Dermis blood vessel endothelial cell (primary cell): ENCODE measurements at places on chromosomes 6 and 20. TPM values are rescaled to one million over a fixed set of nuclear protein-coding genes. Genes with fewer than 3 reads are reported as not detected.

DNA sequence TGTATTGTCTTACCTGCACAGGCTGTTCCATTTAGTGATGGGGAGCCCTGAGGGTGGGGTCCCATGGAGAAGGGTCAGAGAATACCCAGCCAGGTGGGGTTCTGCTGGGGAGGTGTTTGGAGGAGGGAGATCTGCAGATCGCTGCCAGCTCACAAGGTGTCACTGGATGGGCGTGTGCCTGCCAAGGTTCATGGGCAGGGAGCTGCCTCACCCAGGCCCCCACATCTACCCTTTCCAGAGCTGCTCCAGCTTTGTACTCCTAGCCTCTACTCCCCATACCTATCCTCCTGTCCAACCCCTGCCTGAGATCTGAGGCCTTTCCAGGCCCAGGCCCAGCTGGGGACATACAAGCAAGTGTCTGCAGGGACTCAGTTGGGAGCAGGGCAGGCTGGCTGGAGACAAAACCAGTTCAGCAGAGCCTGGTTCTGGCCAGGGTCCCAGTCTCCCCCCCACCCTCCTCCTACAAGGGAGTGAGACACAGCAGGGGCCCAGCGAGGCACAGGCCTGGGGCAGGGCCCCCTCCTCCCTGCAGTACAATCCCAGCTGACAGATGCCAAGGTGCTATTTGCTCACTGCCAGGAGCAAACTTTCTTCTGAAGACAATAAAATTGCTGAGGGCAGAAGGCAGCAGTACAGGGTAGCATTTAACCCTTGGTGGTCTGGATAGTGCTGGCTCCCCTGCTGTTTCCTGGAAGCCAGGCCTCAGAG, 19.7 kb downstream of the SPDEF start:
- no peak for DNase-seq

The WFDC9 gene
- not detected in 2 replicates for total RNA-seq

The GINS1 gene
- 10.4 and 20.8 TPM in 2 replicates for total RNA-seq

DNA sequence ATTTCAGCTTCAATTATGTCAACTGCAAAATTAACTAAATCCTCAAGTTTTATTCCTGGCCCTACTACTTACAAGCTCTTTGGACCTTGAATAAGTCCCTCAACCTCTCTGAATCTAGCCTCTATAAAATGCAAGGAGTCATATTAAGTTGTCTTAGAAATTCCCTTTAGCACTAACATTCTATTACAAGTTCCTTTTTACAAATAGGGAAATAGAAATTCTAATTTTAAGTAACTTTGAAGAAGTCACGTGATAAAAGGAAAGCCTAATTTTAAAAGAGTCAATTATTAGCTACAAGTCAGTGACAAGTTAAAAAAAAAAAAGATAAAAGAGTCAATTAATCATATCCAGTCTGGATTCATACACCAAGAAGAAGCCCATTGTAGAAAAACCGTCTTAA, 24.6 kb upstream of the GTF3C6 start:
- no peak for DNase-seq

The PSORS1C2 gene
- not detected in 2 replicates for total RNA-seq

- no peak for DNase-seq
These were observed 17.6 kb upstream of the TBC1D32 start for GRCh38 chr6:121351916-121352315.

DNA sequence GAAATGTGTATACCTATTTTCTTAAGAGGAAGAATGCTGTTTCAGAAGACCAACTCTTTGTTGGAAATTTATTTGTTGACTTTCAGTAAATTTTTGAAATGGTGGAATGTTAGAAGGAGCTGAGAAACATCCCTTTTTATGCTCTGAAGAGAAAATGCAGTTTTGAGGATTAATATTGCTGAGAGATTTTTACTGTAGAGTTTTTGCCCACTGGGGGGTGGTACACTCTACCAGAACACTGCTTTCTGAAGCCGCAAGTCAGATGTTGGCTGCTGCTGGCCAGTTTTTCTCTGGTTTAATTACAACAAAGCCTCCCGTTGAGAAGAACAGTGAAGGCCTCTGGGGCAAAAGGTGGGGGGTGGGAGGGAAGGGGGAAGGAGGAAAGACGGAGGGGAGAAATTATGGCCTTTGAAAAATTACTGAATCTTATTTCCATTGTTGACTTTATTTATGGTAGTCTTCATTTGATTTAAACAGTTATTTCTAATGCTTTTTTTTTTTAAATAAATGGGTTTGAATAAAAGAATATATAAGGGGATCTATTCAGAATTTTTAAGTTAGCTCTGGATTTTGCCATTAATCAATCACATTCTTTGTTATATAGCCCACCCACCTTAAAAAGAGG, 3.0 kb downstream of the FLRT3 start:
- DNase-seq, result peak; percentile 57

The CDSN gene
- not detected in 2 replicates for total RNA-seq

The CD24 gene
- total RNA-seq, result 9.4 and 21.6 TPM in 2 replicates

The ADAM33 gene
- total RNA-seq, result 0.09 and 0.17 TPM in 2 replicates

The TMEM244 gene
- not detected in 2 replicates for total RNA-seq

The ARMC2 gene
- total RNA-seq, result 0.51 and 0.79 TPM in 2 replicates

DNA sequence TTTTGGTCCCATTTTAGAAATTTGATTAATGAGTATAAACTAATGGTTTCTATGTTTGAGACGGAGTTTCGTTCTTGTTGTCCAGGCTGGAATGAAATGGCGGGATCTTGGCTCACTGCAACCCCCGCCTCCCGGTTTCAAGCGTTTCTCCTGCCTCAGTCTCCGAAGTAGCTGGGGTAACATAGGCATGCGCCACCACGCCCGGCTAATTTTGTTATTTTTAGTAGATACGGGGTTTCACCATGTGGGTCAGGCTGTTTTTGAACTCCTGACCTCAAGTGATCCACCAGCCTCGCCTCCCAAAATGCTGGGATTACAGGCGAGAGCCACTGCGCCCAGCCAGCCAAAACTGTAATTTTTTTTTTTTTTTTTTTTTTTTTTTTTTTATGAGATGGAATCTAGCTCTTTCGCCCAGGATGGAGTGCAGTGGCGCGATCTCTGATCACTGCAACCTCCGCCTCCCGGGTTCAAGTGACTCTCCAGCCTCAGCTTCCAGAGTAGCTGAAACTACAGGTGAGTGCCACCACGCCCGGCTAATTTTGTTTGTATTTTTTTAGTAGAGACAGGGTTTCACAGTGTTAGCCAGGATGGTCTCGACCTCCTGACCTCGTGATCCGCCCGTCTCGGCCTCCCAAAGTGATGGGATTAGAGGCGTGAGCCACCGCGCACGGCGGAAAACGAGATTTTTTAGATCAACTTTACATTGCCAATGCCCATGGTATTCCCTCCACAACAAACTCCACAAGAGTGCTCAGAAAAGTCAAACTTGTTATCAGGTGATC, 127.8 kb downstream of the HFE start:
- DNase-seq, result no peak

The C20orf173 gene
- not detected in 2 replicates for total RNA-seq

DNA sequence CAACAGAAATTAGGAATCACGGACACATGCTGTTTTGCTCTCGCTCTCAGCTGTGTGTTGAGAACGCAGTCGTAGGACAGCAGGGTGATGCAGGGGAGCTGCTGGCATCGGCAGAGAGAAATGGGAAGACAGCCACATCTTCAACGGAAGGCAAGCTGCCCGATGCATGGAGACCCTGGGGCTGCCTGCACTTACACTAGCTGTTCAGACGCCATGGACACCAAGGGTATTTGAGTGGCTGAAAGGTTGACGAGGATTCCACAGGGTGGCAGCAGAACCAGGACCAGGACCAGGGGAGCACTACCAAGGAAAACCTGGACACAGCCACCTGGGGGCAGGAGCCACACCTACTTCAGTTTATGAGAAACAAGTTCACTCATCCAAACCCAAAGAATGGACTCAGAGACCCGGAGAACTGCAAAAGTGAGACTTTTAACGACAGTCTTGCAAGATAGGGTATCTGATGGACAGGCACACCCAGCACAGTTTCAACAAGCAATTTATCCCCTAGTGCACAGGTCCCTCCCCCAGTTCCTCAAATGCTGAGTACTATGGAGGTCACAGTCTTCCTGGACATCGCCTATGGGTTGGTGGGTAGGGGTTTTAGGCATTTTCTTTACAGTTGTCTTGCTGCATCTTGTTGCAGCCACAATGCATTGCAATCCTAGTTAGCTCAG, 56.3 kb upstream of the ENTPD6 start:
- peak; percentile 10 for DNase-seq

- DNase-seq, result no peak
These were observed 196.1 kb downstream of the UBE3D start for GRCh38 chr6:82869493-82869892.

The SEMG1 gene
- total RNA-seq, result not detected in 2 replicates

The DEFB132 gene
- not detected in 2 replicates for total RNA-seq

- DNase-seq, result no peak
These were observed 228.3 kb upstream of the PDE10A start for GRCh38 chr6:165891320-165891719.

DNA sequence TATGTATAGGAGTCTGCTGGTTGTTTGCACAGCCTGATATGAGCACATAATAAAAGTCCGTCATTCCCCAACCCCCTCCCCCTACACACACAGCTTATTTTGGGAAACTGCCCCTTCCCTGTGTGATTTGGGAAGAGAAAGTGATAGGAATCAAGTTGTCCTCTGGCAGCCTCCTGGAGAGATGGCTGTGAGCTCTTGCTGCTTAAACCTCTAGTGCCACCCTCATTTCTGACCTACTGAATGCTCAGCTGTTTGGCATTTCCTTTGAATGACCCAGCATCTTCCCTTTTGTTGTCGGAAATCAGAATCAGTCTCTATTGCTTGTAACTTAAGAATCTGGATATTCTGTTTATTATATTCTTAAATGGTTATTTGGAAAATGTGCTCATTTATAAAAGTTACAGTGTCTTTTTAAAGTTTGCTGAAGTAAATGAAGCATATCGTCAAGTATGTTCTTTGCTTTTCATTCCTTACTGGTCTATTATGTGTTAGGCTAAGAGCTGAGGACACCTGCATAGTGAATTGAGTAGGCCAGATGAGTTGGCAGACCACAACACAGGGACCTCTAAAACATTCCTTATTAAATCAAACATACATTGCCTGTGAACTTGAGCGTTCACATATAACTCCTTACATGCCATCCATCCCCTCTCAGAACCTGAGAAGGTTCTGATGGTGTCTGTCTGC, 5.5 kb downstream of the RWDD2A start:
- DNase-seq, result peak; percentile 73

- peak; percentile 41 for DNase-seq
These were observed 84.3 kb downstream of the ATXN1 start for GRCh38 chr6:16676978-16677377.
